ENCODE measurements at places on chromosomes 6 and 20.

DNA sequence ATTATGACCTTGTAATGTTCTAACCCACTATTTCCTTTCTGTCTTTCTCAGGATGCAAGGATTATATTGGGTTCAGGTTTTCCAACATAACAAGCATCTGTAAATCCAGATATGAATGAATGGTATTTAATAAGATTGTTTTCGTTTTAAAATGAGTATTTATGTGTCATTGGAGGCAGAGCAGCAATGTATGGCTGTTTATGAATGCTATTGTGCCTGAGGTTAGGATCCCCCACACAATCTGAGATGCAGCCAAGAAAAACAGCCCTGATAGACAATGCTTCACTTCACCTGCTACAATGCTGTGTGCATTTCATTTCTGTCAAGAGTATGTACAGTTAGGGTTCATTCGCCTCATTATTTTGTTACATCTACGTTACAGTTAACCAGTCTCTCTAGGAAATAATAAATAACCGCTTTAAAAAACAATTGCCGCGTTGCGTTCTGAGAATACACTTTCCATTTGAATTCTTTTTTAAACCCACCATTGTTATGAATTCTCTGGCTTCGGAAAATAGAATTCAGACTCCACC lies 19.6 kb downstream of the TFAP2A start:
- no peak for DNase-seq

- no peak for DNase-seq
Measured at GRCh38 chr6:157185171-157185570, 138.1 kb downstream of the TMEM242 start.

DNA sequence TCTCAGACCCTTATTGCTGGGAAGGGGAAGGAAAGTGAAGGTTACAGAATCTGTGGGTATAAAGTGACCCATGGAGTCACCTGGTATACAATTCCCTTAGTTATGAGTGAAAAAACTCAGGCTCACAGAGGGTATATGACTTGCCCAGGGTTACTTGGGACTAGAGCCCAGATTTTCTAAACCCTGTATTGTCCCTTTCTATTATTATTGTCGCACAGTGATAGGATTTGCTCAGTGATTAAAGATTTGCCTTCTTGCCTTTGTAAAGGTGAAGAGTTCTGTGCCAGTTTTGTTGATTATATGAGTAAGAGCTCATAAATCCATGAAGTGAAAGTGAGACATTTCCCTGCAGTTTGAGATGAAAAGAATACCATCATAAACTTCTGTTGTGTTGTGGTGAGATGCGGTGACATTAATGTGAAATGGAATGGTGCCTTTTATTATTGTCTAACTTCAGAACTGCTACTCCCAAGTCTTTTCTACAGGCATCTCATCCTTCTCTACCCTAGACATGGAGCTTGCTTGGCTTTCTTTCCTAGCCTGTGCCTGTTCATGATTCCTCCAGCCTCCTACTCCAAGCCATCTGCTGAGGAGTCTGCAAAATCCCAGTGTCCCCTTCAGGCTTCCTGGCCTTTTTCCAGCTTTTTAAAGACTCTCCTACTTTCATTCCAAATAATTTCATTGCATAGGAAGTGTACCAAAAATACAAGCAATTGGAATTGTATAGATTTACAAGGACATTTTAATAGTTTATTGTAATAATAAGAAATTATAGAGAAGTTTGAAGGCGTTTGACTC lies 33.5 kb upstream of the ADIG start:
- no peak for DNase-seq

DNA sequence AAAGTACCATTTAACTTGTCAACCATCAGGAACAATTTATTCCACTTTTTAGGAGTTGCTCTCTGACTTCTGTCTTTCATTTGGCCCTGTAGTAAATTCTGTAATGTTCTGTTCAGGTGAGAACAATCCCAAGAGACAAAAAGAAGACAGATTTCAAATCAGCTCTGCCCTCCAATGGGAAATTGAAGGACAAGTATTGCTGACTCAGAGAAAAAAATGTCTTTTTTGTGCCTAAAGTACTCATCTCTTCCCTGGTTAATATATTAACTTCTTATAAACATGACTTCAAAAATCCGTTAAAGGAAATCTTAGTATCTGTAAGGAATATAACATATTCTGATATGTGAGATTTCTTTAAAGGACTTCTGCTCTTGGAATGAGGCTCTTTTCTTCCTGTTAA lies 38.6 kb upstream of the SCGN start:
- DNase-seq: no peak

DNA sequence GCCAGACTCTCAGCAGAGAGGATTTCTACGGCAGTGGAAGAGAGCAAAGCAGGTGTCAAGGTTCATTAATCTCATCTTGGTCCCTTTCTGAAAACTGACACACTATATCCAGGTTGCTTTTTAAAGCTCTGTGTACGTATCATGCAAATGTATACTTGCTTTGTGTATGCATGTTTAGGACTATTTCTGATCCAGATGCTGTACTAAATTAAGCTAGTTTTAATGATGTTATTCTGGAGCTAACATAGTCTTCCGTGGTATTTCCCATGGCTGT lies 59.2 kb upstream of the SNX9 start:
- DNase-seq: no peak

DNA sequence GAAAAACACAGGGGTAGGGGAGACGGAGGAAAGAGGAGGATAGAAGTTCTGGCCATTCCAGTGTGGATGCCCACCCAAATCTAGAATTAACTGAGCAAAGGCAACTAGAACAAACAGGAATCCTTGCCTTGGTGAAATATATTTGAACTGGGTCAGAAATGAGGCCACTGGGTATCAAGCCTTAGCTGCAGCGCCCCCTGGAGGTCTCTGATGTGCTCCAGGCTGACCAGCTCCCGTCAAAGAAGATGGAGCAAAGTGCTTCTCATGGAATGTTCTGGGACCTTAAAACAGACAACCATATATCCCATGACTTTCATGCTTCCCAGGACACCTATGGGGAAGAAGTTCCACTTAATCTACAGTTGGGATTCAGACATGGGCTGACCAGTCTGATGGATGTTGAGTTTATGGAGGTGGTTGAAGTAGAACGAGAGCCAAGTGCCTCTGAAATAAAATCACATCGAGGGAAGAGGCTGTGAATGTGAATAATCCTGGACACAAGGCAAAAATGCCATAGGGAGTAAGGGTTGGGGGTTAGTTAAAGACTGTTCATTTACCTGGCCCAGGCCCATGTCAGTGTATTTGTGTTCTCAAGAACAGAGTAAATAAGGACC lies 50.4 kb downstream of the HLA-DPB1 start:
- DNase-seq: no peak
